ENCODE measurements at places on chromosomes 16 and 17. TPM values are rescaled to one million over a fixed set of nuclear protein-coding genes. Genes with fewer than 3 reads are reported as not detected.

DNA sequence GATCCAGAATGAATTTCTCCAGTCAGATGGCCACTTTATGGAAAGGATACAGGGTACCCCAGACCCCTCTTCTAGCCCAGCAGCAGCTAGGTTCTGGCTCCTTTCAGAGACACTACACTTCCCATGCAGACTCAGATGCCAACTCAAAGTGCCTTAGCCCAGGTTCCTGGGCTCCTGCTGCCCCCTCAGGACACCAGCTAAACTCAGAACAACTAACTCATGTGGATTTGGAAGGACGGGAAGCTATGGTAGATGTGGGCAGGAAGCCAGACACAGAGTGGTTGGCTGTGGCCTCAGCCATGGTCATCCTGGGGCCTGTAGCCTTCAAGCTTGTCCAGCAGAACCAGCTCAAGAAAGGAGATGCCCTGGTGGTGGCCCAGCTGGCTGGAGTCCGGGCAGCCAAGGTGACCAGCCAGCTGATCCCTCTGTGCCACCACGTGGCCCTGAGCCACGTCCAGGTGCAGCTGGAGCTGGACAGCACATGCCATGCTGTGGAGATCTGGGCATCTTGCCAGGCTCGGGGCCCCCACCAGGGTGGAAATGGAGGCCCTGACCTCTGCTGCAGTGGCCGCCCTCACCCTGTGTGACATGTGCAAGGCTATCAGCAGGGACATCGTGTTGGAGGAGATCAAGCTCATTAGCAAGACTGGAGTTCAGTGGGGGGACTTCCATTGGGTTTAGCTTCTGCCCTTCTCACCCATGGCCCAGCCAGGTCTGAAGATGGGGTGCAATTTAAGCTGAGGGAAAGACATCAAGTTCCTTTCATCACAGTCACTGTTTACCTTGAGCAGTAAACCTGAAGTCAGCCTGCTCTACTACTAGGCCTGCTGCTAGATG lies 111.8 kb downstream of the N4BP1 start:
- DNase-seq = no peak

DNA sequence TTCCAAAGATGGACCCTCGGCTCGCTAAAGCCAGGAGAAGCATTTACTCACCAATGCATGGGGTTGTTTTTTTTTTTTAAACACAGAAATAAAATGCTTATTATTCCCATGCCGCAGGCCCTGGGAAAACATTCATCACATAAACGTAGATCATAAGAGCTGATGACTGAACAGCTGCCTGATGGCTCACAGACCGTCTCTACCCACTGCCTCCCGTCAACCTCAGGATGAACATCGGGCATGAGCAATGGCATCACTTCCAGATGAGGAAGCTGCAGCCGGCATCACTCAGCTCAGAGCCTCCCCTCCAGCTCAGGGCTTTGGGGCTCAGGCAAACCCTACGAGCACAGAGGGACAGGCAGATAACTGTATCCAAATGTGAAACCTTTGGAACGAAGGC lies 380.6 kb downstream of the CPPED1 start:
- DNase-seq = no peak

DNA sequence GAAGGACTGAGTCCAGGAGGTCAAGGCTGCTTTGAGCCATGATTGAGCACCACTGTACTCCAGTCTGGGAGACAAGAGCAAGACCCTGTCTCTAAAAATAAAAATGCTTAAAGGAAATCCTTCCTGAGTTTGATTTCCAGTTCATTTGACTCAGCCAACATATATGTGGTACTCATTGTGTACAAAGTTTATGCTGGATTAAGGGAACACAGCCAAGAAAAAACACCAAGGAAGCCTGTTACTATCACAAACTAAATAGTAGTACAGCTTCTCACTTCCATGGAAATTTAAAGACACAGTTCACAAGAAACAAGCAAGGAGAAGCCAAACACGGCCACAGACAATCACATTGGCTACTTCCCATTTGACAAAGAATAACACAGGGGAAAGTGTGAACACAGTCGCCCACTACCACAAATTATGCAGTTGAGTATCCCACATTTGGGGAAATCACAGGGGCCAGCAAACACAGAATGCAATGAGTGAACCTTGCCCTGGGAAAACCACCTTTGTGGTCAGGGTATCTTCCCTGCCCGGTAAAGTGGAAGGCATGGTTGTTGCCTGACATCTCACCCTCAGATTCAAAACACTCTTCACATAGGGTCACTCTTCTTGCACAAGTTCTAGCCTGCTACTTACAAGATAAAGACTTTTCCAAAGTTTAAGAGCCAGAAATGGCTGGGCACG lies 14.5 kb downstream of the TEX14 start:
- no peak for DNase-seq

GRCh38 chr16:24491731-24492130 lies 47.6 kb upstream of the RBBP6 start:
- DNase-seq = no peak

Gene KRTAP4-3
- not detected for total RNA-seq

Data from CD4-positive, alpha-beta T cell (primary cell).